ENCODE measurements at places on chromosomes 6 and 20.
A peak's percentile ranks its signal among the peaks of the same experiment; 100 is the strongest.

DNA sequence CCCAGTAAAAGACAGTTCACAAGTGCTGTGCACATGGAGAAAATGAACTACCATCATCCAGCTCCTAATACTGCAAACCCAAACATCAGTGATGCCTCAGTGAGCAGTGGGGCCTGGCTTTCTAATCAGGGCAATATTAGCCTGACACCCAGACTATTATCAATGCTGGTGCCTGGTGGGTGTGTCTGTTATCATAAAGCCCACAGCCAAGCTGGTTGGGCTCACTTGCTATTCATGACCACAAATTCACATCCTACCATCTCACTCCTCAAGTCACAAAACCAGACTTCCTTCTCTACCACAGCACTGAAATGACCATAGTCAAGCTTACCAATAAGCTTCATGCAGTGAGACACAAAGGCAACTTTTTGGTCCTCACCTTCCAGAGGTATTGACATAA lies 180.8 kb upstream of the PLN start:
- no peak for DNase-seq

- no peak for DNase-seq
Observed at GRCh38 chr6:37673436-37673835, 24.2 kb downstream of the MDGA1 start.

- no peak for DNase-seq
Observed at GRCh38 chr6:15969236-15969778, 159.6 kb upstream of the MYLIP start.

DNA sequence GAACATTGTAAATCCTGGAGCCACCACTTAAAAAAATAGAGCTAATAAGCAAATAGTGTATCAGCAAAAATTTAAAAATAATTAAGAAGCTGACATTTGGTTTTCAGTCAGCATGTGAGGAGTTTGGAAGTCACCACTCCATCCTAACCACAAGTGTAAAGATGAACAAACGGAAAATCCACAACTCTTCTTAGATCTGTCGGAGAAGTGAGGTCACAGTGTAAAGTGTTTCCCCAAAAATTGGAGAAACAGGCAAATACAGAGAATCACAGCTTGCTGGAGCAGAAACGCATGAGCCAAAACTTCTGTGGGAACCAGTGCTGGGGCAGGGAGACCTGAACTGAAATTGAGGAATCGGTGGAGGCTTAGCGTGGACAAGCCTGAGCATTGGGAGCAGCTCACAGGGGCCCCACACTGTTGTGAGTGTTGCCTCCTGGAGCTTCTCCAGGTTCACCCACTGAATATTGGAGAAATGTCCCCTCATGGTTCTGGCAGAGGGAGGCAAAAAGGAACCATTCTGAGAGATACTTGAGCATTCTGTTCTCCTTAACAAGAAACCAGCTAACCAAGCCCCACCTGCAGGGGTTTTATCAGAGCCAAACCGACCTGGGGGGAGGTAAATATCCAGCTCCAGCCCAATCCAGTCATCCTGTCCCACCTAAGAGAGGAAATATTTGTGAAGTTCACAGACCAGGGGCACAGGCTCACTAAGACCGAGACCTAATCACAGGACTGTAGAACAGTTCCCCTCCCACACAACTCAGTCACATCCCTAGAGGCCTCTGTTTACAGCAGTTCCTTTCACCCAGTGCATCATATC lies 192.0 kb downstream of the ERMARD start:
- DNase-seq = no peak

GRCh38 chr6:74609871-74610270 lies 596.0 kb downstream of the COL12A1 start:
- no peak for DNase-seq

DNA sequence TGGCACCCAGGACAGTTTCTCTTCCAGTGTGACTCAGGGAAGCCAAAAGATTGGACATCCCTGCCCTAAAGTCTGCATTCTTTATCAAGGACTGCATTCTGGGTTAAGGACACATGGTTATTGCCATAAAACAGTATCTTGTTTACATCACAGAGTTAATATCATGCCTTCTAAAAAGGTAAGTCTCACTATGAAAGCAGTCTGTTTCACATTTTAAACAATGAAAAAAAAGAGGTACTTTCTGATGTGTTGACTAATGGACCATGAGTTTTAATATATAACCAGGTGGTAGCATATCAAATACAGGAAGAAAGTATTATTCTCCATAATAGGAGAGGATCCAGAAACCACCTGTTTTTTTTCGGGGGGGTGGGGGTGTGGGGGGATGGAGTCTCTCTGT lies 93.7 kb downstream of the TIAM2 start:
- no peak for DNase-seq

- DNase-seq = no peak
Observed at GRCh38 chr20:31981784-31982183, 13.8 kb downstream of the XKR7 start.

DNA sequence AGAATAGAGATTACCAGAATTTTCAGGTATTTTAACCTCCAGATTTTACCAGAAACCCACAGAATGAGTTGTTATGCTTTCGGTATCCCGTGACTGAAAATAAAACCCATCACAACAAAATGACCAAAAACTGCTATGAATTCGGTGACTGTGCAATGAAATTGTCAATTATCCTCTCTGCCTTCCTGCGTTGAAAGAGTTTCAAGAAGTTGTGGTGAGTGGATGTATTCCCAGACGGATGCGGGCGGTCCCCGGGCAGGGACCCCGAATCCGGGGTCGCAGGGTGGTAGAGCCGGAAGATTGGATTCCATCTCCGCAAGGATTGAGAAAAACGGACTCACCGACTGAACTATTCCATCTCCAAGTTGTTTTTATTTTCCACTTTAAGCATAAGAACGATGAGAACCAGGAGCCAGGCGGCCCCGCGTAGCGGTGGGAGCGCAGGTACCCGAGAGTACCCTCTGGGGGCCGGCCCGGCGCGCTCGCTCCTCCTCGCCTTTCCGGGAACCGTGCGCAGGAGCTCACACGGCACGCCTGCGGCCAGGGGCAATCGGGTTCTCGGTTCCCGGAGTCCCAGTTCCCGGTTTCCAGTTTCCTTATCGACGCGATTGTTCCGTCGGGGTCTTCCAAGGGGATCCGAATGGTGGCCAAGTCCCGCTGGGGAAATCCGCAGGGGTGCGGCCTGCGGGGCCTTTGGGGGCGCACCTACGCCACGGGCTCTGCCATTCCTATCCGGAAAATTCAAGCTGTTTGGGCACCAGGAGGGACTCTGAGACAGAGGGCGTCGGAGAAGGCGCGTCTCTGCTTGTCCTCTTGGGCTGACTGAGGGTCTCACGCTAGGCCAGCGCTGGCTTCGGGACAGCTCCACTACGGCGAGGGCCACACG lies 104.9 kb upstream of the PRDM1 start:
- DNase-seq = no peak

GRCh38 chr6:107080036-107080435 lies 35.3 kb downstream of the BEND3 start:
- peak; percentile 14 for DNase-seq

- no peak for DNase-seq
Observed at GRCh38 chr6:51968265-51968664, 119.1 kb downstream of the PKHD1 start.

DNA sequence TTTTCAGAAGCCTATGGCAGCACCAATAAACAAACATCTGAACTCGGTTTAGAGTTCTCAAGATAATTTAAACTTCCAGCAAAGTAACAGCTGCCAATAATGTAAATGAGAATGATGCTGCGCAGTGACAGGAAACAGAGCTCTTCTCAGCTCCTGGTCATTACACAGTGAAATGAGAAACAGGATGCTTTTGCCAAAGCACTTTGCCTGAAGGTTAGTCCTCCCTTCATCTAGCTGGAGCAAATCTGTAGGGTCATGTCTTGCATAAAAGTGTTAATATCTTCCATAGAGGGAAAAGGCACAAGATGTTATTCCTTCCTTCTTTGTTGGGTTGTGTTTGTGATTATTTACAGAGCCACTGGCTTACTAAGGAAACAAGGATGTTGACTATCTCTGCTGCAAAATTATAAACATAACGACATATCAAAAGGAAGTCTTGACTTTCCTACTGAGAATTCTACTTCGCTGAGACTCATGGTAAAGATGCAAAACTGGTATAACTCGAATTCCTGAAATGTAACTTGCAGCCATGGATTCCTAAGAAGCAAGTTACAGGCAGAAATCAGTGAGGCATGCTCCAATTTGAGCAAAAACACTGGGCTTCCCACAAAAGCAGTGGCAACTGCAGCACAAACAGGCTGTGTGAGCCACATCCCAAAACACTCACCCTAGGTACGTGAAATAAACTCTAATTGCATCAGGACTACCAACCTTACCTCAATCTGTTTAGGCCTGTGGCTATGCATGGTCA lies 102.5 kb upstream of the BEND6 start:
- peak; percentile 24 for DNase-seq

GRCh38 chr20:50015636-50015992 lies 32.8 kb downstream of the SNAI1 start:
- DNase-seq = no peak

DNA sequence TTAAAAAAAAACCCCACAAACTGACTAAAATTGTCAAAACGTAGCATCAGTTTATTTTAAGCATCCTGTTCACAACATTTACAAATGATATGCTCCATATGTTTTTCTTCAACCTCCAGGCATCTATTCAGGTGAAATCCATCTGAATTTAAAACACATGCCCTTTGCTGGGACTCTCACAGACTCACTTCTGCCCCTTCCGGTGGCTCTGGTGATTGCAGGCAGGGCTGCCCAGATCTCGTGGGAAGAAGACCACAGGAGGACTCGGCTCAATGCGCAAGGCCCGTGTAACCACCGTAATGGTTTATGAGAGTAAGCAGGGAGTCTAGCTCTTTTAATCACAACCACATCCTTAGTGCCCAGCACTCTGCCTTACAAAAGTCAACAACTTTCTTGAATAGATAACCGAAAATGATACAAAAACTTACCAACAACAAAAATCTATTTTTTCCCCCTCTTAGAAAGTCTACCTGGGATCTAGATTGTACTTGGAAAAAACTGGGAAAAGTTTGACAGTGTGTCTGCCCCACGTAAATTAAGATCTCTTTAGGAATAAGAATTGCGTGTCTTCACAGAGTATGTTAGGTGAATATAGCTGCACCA lies 139.1 kb downstream of the KIF16B start:
- peak; percentile 72 for DNase-seq

DNA sequence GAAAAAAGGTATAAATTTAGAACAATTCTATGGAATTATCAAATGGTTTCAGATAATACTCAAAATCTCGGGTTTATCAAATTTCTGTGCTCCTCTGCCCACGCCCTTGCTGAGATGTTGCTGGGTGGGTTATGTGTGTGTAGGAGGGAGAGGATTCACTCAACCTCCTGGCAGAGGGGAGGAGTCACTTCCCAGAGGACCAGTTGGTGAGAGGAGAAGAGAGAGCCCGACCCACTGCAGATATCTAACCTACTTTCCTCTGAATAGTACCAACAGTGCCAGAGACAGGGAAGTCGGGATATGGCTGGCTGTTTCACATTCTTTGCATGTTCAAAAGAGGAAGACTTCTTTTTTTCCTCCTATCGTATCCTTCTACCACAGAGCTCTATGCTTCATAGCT lies 187.1 kb upstream of the MAN1A1 start:
- DNase-seq = no peak

GRCh38 chr6:167670938-167671338 lies 155.8 kb upstream of the AFDN start:
- DNase-seq = no peak

GRCh38 chr6:63788569-63788968 lies 153.0 kb downstream of the PHF3 start:
- DNase-seq = no peak

DNA sequence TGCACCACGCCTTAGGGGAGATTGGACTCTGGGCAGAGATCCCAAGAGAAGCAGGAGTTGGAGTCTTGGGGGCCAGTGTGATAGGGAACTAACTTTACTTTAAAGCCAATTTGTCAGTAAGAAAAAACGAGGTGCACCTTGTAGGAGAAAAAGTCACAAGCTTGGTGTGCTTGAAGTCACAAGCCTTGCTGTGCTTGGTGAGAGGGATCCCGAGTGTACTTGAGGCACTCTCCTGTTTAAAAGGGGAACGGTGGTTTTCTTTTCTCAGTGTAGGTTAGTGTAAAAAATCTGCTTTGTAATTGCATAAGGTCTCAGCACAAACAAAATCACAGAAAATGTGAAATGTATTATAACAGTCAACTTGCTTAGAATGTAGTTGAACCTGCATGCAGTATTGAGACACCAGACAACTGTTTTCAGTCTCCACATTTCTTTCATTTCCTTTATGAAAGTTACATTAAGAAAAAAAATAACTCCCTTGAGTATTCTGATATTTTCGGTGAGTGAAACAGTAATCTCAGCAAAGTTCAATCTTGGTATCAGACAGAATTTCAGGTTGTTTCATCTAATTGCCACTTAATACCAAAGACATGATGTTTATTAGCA lies 111.1 kb upstream of the DUSP22 start:
- no peak for DNase-seq

DNA sequence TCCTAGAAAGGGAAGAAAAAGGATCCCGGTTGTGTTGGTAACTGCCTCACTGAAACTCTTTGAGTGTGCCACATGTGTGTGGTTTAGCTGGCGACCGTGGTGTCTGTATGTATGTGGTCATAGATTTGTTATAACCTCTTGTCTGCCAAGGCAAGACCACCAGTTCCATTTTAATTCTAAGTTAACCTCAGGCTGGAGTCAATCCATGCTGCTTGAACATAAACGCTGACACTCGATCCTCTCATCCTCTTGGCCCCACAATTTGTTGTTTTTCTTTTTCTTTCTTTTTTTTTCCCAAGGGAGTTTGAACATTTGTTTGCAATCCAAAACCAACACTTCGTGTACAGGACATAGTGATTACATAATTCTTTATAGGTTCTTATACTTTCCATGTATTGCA lies 318.9 kb upstream of the JAG1 start:
- no peak for DNase-seq

DNA sequence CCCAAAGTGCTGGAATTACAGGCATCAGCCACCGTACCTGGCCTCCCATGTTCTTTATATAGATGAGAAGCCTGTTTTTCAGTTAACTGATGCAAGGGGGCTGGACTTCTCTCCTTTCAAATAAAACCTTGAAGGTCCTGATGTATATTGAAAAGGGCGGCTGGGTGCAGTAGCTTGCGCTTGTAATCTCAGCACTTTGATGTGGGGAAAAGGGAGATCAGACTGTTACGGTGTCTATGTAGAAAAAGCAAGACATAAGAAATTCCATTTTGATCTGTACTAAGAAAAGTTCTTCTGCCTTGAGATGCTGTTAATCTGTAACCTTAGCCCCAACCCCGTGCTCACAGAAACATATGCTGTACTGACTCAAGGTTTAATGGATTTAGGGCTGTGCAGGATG lies 16.1 kb upstream of the SAMHD1 start:
- DNase-seq = no peak

DNA sequence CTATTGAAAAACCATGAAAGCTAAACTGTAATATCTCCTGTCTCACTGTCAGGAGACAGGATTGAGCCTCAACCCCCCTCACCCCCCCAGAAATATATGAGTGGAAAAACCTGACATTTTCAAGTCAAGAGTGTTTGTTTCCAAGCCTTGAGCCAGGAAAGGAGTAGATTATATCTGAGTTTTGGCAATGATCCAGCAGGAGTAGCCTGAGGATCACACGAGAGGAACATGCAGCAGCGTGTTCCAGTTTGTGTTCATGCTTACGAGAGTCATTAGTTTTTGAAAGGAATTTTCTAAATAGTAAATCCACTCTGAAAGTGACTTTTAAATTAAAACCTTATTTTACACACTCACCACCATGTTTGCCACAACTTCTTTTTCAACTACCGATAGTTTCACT lies 15.8 kb downstream of the IL22RA2 start:
- no peak for DNase-seq
